K562 (cell line): ENCODE measurements at places on chromosomes 12 and 14. TPM values are rescaled to one million over a fixed set of nuclear protein-coding genes. Genes with fewer than 3 reads are reported as not detected.

DNA sequence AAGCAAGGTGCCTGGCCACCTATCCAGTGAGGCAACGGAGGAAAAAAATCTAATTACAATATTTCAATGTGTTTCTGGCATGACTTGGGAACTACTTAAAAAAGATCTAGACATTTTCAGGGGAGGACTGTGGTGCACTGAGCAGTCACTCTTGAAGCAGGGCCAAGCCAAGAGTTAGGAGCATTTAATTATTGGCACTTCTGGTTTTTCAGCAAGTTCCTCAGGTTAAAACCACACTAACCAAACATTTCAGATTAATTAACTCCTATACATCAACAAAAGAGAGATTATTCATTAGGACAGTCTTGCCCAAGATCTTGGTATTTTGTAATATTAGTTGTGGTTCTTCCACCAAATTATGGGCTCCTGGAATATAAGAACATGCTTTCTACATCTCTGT, 25.6 kb downstream of the PRKAB1 start:
- no peak for DNase-seq

DNA sequence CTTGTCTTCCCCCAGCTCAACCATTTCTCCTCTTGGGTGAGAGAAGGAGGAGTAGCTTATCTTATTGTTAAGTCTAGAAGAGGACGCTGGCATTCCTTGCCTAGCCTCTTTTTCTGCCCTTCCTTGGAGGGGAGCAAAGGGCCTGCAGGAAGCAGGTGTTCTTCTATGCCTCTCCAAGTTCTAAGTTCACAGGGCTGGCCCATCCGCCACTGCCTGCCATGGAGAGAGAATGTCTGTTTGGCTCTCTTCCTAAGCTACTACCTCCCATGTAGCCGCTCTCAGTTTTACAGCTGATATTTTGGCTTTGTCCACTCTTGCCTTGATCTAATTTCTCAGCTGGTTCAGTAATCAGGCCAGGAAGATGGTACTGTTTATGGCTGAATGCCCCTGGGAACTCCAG, 201.2 kb downstream of the NTF3 start:
- DNase-seq, result no peak

- DNase-seq, result no peak
Observed at GRCh38 chr12:13980538-13981295, 685 bp downstream of the GRIN2B start.

GRCh38 chr12:53201177-53201541, 5.9 kb downstream of the ITGB7 start:
- no peak for DNase-seq

DNA sequence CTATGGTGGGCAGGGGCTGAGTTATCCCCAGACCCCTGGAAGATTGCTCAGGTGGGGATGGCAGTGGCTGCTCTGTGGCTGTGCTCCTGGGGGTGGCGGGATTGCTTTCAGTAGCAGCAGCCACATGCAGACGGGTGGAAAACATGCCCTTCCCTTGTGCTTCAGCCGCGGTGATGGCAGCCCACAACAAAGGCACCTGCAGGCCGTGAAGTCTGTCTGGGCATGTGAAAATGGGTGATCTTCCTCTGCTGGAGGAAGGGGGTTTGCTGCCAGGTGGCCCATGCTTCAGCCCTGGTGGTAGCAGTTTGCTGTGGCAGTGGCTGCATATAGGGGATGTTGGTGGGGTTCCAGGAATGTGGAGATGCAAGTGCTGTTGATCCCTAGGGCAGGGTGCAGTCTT, 326.2 kb upstream of the RGS6 start:
- no peak for DNase-seq

The PRIMA1 gene
- not detected in 2 replicates for total RNA-seq

DNA sequence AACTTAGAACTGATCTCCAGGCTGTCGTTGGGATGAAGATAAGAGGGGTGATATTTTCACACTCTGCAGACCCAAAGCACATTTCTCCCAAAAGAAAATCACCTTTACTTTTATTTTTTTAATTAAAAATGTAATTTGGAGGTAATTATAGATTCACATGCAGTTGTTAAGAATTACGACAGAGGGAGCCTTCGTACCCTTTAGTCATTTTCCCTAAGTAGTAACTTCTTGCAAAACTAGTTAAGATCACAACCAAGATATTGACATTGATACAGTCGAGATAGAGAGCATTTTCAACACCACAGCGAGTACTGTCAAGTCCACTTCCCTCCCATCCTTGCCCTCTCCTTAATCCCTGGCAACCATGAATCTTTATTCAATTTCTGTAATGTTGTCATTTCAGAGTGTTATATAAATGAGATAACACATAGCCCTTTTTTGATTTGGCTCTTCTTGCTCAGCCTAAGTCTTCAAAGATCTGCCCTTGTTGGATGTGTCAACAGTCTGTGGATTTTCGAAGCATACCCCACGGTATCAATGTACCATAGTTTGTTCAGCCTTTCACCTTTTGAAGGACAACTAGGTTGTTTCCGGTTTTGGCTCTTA, 39.6 kb downstream of the DNAH10 start:
- peak; percentile 31 for DNase-seq

DNA sequence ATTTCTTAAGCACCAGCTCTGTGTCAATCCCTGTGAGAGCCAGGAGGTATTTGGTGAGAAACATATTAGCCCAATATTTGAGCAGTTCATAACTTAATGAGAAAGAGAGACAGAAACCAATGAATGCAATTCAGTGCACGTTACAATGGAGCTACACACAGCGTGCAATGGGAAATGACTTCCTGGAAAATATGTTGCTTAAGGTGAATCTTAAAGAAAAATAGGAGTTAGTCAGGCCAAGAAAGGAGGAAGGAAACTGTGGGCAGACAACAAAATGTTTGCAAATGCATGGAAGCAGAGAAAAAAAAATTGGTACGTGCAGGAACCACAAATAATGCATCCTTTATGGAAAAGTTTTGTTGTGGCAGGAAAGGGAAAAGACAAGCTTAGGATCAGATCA, 481.7 kb downstream of the BCAT1 start:
- no peak for DNase-seq

The NDRG2 gene
- 37.4 and 41.0 TPM in 2 replicates for total RNA-seq

- no peak for DNase-seq
Observed at GRCh38 chr14:36365766-36366165, 45.3 kb upstream of the MBIP start.

The ACVRL1 gene
- total RNA-seq, result 1.3 and 1.4 TPM in 2 replicates

GRCh38 chr14:103867020-103867419, 19.6 kb upstream of the PPP1R13B start:
- no peak for DNase-seq
